ENCODE measurements at places on chromosomes 11 and 22. TPM values are rescaled to one million over a fixed set of nuclear protein-coding genes. Genes with fewer than 3 reads are reported as not detected.

The OR10D3 gene
- not detected for total RNA-seq

The YPEL4 gene
- total RNA-seq: 0.27 TPM

The LAMTOR1 gene
- total RNA-seq: 145 TPM

The KBTBD4 gene
- total RNA-seq: 19.5 TPM

The GGTLC2 gene
- not detected for total RNA-seq

The CEND1 gene
- total RNA-seq: 2.5 TPM

The OR2AG2 gene
- not detected for total RNA-seq

The PTPRCAP gene
- 0.24 TPM for total RNA-seq

Measured in A549 treated with CORT108297 at 1 μM for 4 hours (cell line).